Endothelial cell of umbilical vein (primary cell): ENCODE measurements at places on chromosomes 1 and 21. TPM values are rescaled to one million over a fixed set of nuclear protein-coding genes. Genes with fewer than 3 reads are reported as not detected.

The TMEM61 gene
- total RNA-seq = not detected in 2 replicates

DNA sequence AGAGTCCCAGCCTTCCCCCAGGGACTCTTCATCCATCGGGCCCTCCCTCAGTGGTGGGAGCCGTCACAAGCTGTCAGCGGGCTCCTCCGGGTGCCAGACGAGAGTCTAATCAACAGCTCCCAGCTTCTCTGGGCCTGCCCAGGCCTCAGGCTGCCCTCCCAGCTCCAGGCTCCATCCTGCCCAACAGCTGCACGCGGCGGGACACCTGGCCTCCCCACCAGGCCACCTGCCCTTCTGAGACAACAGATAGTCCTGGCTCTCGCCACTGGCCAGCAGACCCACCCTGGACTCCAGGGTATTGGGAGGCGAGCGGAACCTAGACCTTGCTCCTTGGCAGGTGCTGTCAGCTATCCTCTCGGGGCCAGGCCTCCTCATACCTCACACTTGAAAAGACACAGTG, 3.1 kb downstream of the WNT4 start:
- no peak for DNase-seq

DNA sequence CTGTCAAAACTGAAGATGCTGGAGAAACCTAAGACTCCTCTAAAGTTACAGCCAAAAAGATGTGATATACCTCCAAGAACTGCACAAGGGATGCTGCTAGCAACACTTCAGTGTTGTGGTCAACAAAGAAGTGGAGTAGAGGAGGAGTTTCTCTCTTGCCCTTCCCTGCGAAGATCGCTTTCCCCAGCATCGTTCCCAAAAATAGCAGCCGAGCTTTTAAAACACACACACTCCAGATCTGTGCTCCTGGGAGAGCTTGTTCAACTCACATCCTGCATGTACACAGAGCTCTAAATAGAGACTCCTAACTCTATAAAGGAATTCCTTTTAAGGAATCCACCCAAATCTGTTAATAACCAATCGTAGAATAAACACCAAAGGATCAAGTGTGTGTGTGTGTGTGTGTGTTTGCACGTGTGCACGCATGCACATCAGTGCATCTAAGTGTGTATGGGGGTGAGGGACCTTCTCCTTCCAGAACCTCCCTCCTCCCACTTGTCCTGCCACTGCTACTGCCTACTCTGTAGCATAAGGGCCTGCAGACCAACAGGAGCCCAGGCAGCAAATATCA, 58.5 kb downstream of the PSMG1 start:
- DNase-seq = no peak

DNA sequence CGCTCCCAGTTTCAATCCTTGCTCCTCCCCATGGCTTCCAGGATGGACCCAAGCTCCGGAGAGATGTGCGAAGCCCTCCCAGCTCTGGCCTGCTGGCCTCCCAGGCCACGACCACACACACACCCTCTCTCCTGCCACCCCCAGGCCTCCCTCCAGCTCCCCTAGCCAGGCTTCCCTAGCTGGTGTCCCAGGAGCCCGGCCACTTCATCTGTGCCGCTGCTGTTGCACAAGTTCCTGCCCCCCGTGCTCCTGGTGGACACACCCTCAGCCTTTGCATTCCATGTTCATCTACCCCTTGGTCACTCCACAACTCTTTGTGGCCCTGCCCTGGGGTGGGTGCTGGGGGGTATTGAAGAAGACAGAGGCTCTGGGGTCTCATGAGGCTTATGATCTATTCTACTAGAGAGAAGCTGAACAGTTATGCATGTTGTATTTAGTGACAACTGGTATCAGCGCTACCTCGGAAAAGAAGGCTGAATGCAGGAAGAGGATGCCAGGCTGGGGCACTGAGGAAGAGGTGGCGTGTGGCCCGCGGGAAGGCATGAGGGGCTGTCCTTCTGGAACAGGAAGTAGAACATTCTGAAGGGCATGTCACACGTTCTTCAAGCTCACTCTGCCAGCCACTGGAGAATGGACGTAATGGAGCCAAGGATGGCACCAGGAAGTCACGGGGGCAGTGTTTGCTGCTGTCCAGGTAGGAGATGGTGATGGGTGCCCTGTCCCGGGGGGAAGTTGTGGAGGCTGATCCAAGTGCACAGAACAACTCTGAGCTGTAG, 172.4 kb downstream of the PSMG1 start:
- no peak for DNase-seq

The OR13G1 gene
- total RNA-seq = not detected in 2 replicates

DNA sequence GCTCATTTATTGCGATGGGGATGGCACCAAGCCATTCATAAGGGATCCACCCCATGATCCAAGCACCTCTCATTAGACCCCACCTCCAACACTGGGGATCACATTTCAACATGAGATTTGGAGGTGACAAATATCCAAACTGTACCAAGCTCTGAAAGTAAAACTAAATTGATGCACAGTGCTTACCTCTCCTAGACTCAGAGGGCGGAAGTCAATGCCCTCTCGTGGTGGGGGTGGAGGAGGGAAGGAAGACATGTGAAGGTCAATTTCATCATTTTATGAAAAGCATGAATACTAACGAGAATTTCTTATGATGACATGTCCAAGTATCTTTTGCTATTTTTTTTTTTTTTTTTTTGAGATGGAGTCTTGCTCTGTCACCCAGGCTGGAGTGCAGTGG, 120.0 kb downstream of the PGBD5 start:
- DNase-seq = no peak

DNA sequence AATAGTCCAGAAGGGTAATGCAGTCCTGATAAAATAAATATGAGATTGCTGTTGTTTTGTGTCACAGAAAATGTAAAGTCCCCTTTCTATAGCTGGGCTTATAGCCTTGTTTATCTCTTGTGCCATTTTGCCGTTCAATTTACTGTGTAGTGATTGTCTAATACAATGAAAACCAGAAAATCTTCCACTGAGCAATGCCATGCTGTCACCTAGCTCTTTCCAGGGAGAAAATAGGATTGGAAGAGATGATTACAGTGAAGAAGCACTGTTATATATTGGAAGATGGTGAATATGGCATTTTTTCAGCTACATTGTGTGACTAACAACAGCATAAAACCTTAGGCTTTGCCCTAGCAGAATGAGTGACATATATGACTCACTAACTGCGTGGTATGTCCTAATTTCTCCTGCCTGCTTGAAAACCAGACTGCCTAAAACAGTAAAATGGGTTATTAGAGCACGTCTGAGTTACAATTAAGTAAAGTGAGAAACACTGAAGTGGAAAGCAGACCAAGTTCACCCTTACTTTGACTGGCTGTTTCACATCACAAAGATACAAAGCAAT, 332.4 kb upstream of the ZP4 start:
- no peak for DNase-seq

The GBP2 gene
- 19.4 and 30.2 TPM in 2 replicates for total RNA-seq

- DNase-seq = no peak
Observed at GRCh38 chr1:65360648-65361047, 51.3 kb downstream of the DNAJC6 start.

The SPRR3 gene
- not detected in 2 replicates for total RNA-seq

- DNase-seq = no peak
Observed at GRCh38 chr1:26315874-26316850, 1.6 kb upstream of the CD52 start.

- peak; percentile 17 for DNase-seq
Observed at GRCh38 chr1:158145173-158145719, 35.4 kb upstream of the CD1D start.

The ZNF644 gene
- total RNA-seq = 38.7 and 47.0 TPM in 2 replicates

- no peak for DNase-seq
Observed at GRCh38 chr1:157841708-157842107, at the start of gene CD5L. TSS of gene CD5L (minus strand) at chr1:157841808. CDS start at chr1:157841701, 107 bp downstream.

GRCh38 chr1:23530747-23531561, at the start of gene E2F2:
TSS of gene E2F2 (minus strand) at chr1:23531233. CDS start at chr1:23530793, 440 bp downstream.
- peak; percentile 74 for DNase-seq

GRCh38 chr1:21185221-21185731, 8.6 kb upstream of the EIF4G3 start:
- no peak for DNase-seq

The OR2L8 gene
- not detected in 2 replicates for total RNA-seq

GRCh38 chr1:14451217-14451616, 147.3 kb upstream of the KAZN start:
- no peak for DNase-seq

DNA sequence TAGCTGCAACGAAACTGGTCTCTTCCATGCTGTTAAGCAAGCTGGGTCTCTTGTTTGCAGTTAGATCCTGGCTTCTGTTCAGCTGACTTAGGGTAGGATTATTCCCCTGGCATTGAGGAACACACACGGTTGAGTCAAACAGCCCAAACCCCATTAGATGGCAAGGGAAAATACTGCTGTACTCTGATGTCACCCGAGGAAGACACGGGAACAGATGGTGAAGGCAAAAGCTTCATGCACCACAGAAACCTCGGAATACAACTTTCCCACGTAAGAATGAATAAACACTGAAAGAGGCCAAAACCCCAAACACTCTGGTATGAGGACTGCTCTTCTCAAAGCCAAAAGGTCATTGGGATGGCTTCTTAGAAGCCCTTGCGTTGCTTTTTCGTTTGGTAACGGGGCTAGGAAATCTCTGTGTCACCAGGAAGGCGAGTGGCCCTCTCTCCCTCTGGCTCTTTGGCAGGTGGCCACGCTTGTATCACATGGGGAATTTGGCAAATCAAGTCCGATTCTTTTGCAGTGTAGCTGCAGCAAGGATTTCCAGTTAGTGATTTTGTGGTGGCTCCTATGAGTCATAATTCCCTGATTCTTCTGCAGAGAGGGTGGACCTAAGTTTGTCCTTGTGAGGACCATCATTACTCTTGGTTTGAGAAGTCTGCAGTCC, 16.7 kb upstream of the LYST start:
- peak; percentile 39 for DNase-seq

DNA sequence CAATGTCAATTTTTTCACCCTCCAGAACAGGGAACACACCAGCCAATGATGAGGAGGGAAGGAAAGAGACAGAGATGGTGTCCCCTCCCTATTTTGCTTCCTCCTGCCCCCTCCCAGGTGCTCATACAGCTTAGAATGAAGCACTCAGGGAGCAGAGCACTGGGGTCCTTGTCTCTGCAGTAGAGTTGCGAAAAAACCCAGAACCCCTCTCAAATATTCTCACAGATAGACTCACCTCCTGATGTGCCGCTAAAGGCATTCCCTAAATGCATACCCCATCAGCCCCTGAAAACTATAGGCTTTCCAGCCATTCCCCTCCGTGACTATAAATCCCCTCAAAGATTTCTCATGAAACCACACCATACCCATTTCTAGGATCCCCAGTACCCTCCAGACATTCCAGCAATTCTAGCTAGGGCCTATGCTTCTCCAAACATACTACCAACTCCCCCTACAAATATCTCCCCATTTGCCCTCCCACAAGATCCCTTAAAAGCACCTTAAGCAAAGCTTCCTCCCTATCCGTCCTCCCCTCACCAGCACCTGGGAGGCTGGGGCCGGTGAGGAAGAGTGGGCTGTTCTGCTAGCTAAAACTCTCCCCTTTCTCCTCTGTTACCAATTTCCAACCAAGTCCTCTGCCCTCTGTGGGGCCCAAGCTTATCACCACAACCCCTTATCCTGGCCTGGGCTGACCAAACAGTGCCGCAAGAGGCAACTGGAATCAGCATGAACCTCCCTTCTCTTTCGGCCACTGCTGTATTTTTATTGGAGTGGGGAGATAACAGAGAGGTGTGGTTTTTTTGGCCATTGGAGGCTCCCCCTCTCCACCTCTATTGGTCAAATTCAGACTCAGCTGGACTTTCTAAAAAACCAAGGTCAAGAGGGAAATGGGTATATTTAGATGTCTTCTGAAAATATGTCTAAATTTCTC, 54.7 kb downstream of the RHBG start:
- no peak for DNase-seq

The LRRC39 gene
- 0.40 and 0.67 TPM in 2 replicates for total RNA-seq

The KCNK2 gene
- 0.18 and 0.46 TPM in 2 replicates for total RNA-seq

DNA sequence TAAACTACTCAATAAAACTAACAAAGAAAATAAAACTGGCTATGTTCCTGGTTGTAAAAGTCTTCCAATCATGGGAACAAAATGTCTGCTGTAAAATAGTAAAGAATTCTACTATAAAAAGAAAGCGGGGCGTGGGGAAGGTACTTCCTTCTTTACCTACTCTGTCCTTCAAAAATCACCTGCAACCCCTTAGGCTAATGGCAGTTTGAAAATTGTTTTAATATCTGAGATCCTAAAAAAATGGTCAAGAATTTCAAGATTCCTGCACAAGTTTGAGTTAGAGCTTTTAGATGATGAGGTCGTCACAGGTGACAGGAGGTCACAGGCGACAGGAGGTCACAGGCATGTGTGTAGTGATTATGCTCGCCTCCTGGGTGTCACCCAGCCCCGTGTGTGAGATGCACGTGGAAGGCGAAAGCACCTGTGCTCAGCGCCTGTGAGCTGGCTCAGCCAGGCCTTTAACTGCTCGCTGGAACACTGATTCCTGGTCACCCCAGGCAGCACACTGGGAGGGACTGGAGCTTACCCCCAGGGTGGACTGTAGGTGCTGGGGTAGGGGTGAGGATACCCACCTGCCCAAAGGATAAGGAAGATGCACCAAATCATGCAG, 18.6 kb upstream of the TMPRSS2 start:
- DNase-seq = no peak

GRCh38 chr1:153678519-153679336, at the start of gene NPR1:
TSS of gene NPR1 (plus strand) at chr1:153678688. CDS start at chr1:153679109, 421 bp downstream.
- peak; percentile 32 for DNase-seq

DNA sequence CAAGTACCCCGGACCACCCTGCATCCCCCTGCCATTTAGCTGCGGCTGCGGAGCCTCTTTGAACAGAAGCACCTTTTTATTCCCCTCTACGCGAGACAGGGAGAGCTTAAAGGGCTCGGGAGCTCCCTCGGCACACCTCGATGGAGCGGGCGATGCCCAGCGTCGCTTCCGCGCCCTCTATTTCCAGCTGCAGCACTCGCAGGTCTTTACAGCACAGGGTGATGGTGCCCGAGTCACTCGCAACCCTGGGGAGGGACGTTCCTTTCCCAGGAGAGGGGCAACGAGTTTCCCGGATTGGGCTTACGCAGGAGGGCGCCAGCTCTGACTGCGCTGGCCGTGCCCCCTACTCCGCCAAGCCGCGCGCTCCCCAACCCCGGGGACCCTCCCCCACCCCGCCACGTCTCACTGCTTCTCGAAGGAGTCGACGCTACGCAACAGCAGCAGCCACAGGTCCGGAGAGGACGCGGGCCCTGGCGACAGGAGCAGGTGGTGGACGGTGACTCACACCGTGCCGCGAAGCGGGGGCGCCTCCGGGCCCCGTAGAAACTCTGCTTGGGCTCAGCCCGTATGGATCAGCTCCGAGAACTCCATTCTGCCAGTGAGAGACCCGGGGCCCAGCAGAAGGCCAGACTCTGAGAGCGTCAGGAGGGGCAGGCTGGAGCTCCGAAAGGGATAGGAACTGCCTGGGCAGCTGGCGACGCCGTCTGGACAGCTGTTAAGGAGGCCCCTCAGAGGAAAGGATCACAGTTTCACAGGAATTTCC, 5.8 kb upstream of the FAM167B start:
- peak; percentile 76 for DNase-seq
